ENCODE measurements at places on chromosomes 1 and 21.

DNA sequence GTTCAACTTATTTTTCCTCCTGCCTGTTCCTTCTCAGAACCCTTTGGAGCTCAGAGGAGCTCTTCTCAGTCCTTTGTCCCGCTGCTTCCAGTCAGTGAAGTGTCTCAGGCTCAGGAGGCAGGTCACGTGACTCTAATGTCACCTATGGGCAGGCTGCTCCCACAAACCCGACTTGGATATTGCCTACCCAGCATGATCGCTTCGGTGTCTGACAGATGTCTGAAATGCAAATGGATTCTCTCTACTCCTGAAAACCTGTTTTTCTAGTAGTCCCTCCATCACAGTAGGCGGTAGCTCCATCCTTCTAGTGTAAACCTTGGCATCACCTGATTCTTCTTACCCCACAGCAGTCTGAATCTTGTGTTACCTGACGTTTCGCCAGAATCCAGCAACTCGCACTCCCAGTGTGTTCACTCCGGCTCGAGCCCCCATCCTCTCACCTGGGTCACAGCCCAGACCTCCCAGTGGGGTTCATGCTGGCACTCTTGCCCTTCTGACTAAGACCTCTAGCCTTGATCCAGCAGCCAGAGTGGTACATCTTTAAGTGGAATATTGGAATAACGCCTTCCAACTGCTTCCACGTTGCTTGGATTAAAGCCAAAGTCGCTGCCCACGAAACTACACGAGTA lies 5.4 kb downstream of the PADI6 start:
- DNase-seq: no peak

DNA sequence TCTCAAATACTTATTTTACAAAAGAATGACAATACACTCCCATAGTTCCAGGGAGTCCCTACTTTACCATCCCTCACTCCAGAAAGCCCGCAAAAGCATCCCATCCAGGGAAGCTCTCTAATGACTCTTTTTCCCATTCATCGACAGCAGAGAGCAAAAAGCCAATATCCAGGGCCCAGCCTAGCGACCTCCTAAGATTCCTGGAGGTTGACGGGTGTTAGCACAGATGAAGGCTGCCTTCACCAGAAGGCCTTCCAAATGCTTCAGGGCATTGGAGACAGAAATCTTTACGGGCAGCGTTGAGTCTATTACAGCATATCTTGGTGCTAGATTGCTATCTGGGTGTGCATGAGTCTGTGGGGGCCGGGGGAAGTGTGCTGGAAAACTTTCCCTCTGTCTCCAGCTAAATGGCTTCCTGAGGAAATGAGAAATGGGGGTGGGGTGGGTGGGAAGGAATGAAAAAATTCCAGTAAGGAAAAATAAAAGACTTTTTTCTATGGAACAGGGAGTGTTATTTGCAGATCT lies 136.6 kb downstream of the PROX1 start:
- no peak for DNase-seq

DNA sequence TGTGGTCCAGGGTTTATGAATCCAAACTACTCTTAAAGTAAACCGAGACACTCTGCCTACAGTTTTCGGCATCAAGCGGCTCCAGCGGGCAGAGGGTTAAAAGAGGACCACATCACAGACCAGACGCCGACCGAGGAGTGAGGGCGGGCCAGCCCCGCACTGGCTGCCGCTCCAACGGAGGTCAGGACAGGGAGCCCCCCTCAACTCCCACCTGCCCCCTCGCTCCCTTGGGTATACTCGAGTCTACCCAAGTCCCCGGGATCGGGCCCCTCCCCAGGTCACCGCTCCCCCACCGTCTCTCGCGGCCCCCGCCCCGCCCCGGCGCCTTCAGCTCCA lies 312 bp downstream of the ARNT start:
- DNase-seq: no peak

- no peak for DNase-seq
These were observed 57.6 kb upstream of the AK4 start for GRCh38 chr1:65090406-65090805.

DNA sequence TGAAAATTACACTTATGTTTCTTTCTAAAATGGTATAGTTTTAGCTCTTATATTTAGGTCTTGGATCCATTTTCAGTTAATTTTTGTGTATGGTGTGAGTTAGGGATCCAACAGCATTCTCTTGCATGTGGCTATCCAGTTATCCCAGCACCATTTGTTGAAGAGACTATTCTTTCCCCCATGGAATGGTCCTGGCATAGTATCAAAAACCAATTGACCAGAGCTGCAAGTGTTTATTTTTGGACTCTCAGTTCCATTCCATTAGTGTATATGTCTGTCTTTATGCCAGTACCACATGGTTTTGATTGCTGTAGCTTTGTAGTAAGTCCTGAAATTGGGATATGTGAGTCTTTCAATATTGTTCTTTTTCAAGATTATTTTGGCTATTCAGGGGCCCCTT lies 14.3 kb downstream of the TTLL10 start:
- no peak for DNase-seq

- DNase-seq: no peak
These were observed 14.0 kb downstream of the WNT3A start for GRCh38 chr1:228020686-228021354.

DNA sequence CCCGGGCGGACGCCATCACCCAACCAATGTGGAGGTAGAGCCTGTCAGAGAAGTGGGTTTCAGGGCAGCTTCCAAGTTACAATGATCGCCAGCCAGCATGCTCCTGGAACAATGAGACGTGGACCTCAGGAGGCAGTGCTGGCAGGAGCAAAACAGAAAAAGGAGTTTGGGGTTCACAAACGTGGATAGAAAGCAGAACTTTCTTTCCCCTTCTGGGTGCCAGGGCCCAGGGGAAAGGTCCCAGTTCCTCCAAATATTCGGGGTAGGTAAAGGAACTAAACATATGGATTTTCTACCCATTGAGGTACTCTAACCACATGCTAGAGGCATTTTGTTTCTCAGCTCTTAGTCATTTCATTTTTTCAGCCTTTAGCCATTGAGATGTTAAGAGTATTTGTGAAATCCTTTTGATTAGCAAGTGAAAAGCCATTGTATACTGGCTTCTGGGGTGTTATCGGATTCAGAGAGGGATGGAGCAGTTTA lies 488.4 kb upstream of the ADGRL2 start:
- no peak for DNase-seq

DNA sequence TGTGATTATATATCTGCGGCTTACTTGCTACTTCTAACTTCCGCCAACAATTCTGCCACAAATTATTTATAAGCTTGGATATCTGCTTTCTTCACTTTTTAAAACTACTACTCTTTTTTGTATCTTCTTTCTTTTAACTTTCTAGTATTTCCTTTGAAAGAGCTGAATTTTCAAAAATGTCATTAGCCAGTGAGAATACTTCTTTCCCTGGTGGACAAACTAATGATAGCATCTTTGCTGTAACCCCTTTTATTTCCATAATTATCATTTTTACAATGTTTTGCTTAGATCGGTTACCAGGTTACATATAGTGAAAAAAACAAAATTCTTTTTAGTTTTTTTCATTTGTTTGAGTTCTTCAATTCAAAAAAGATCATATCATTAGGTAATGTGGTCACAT lies 355.9 kb upstream of the ADGRL4 start:
- DNase-seq: no peak

Measured in NCI-H187 (cell line).